Activated CD8-positive, alpha-beta memory T cell treated with anti-CD3 and anti-CD28 coated beads for 1 hour (primary cell): ENCODE measurements at places on chromosomes 7 and 10.

GRCh38 chr7:117405519-117405918 is 21.8 kb downstream of the ASZ1 start:
- DNase-seq: no peak

- DNase-seq: no peak
Observed at GRCh38 chr10:129104266-129105045, 362.6 kb upstream of the MGMT start.

DNA sequence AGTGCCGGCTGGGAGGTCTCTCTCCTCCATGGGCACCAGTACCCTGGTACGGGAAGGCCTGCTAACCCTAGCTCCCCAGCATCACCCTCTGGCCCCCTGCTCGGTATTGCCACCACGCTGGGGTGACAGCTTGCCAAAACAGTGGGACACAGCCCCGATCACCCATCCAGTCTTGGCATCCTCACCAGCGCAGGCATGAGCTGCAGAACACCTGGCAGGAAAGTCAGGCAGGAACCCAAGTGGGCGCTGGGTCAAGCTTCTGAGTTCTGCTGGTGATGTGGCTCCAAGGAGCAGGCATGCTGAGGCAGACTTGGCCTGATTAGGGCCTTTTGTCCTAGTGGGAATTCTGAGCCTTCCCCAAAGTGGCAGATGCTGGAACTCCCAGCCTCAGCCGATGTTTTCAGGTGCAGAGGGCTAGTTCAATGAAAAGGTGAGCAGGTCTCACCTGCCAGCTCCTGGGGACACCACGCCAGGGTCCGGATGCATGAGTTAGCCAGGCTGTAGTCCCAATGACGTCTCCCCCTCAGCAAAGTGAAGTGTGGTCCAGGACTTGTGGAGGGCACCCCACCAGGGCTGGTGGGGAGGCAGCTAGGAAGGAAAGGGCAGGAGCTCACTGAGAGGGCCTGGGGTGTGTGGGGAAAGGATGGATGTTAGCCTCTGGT is 8.5 kb upstream of the ZNF22 start:
- no peak for DNase-seq

- DNase-seq: peak; percentile 86
Observed at GRCh38 chr10:44959247-44960087, at the start of gene RASSF4. RASSF4 (plus strand) TSS chr10:44959802; CDS start chr10:44970203, 10,401 bp downstream.

DNA sequence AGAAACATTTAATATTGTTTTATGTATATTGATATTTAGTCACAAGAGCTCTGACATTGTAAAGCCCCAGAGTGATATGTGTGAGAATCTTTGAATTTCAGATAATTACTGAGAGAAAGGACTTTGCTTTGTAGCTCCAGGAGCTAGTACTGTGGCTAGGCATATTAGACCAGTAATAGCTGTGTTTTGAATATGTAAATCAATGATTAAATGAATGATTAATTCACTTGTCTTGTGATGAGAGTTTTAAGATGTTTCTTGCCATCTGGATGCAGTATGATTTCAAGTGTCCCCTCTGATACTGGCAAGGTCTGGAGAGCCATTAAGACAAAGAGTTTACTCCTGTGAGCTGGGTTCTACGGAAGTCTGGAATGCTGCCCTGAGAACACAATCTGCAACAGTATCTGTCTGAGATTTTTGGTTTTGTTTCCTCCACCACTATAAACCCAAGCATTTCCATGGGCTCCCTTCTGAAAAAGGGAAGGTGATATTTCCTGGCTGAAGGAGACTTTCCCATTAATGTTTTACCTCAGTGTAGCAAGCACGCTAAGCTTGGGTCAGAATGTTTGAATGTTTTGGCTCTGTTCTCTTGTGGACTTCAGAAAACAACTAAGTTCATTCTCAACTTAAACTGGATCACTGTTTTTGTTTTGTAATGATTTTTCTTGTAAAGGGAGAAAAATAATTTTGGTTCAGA is 61.3 kb upstream of the BICC1 start:
- DNase-seq: no peak

DNA sequence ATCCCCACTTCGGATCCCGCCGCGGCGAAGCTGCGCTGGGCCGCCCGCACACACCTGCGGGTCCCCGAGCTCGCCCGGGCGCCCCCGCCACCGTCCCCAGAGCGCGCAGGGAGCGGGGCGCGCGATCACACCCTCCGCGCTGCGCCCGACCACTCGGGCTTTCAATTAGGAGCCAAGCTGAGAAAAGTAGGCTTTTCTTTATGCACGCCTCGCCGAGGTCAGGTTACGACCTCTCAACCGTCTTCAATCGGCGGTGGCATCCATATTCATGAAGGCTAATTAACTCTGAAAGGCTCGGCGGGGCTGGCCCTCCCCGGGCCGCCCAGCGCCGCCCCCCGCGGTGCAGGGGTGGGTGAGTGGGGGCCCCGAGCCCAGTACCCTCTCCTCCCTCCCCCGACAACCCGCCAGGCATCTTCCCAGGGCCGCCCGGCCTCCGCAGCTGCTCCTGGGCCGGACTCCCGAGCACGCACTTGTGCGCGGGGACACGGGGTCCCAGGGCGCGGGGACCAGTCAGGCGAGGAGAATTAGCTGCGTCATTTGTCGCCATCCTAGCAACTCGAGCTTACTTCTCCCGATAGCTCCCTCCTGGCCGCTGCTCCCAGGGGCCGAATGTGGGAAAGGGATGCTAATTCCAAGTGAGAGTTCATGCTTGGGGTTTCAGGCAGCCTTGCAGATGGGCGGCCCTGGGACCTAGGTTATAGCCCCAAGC is 155.5 kb upstream of the LYZL2 start:
- no peak for DNase-seq

GRCh38 chr10:110487411-110488331 is 10.0 kb upstream of the DUSP5 start:
- DNase-seq: no peak

GRCh38 chr7:131839967-131840690 is 283.7 kb upstream of the PODXL start:
- DNase-seq: no peak

DNA sequence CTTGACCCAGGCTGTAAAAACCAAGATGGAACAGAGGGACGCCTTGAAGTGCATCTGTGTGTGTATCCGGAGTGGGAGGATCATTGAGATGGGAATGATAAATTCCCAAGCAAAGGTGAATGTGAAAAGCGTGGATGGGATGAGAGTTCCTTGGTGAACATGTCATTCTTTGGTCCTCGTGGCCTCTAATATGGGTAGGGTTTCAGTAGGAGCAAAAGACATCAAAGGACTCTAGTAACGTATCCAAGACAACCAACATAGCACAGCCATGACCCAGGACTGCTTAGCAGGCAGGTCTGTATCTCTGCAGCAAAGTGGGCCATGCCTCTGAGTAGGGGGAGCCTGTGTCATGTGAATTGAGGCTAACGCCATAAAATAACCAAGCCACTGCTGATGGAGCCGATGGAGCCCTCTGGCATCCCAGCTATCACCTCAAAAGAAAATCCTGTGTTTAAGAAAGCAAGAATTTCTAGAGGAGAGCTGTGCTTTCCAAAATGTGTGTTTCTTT is 98.6 kb downstream of the CCDC3 start:
- no peak for DNase-seq

DNA sequence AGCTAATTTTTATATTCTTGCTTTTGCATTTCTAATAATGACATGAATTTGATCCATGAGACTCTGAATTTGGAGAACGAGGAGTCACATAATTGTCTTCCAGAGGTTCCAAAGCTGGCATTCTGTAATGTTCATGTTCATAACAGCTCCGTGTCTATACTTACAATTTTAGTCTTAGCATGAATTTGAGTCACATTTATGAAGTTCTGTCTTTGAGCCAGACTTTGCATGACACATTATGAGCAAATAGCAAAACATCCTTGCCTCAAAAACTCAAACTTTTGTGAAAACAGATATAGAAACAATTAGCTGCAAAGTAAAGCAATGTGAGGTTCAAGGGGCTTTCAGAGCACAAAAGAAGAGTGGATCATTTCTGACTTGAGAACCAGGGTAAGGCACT is 44.5 kb upstream of the CAV2 start:
- DNase-seq: no peak

- no peak for DNase-seq
Observed at GRCh38 chr7:50594734-50595485, 29.7 kb upstream of the DDC start.

GRCh38 chr7:32416846-32417245 is 73.3 kb downstream of the LSM5 start:
- DNase-seq: no peak

DNA sequence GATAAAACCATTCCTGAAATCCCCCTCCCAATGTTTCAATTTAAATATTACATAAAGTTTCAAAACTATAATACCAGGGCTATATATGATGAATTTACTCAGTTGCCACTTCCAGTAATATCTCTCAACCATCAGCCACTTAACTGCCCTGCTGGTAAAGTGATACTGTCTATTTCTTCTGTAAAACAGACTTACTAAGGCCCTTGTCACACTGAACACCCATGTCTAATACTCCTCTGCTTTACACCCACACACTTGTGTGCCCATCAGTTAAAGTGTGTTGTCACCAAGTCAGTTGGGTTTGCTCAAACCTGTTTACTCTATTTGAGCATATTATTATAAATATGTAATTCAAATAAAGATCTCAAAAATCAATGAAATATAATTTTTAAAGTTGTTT is 29.1 kb upstream of the DMTF1 start:
- no peak for DNase-seq

GRCh38 chr7:128591705-128592104 is 80.4 kb upstream of the GARIN1A start:
- no peak for DNase-seq

- DNase-seq: no peak
Observed at GRCh38 chr7:8627325-8627724, 193.9 kb downstream of the NXPH1 start.

DNA sequence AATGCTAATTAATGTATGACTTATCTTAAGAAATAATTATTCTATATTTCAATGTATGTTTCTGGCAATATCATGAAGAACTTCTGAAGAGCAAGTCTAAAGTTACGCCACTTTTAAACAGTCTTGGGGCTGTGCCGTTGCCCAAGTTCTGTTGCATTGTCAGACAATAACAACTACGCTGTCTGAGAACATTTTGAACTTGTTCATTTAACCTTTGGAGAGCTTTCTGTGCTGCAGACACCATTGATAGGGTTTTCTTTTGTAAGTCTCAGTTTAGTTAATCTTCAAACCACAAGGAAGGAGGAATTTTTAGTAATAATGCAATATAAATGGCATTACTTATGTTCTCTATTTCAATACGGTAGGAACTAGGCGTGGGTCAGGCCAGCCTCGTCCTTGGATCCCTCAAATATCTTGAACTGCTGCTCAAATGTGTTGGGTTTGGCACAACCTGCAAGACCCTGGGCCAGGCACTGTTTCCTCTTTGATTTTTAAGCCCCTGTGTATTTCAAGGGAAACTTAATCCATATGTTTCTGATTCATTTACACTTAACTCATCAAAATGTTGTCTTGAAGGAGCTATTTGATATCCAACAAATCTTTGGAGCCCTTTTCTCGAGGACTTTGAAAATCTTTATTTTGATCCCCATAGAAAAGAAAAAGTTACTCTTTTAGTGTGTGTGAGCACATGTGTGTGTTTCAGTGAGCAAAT is 215.5 kb downstream of the INHBA start:
- no peak for DNase-seq

- DNase-seq: no peak
Observed at GRCh38 chr10:92541583-92541982, 32.3 kb downstream of the IDE start.

GRCh38 chr10:6796231-6796630 is 216.2 kb upstream of the PRKCQ start:
- no peak for DNase-seq

GRCh38 chr7:11450281-11450680 is 381.7 kb downstream of the THSD7A start:
- DNase-seq: no peak

- DNase-seq: no peak
Observed at GRCh38 chr7:50542132-50542531, 23.1 kb downstream of the DDC start.

DNA sequence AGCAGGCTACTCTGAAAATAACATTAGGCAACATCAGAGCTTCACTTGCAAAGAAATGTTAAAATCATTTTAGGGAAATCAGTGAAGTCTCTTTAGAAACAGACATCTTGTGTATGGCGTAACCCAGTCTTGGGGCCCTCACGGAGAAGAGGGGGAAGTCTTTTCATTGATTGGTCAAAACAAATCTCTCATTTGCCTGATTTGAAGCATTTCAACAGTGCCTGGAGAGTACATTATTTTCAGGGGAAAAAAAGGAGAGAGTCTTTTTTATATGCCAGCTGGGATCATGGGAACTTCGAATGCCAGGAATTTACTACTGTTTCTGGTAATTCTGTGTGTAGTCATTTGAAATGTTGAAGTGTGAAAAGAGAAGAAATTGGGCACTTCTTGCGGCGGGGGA is 471.4 kb downstream of the PLXDC2 start:
- no peak for DNase-seq

- DNase-seq: no peak
Observed at GRCh38 chr7:132291481-132291880, 284.8 kb downstream of the PLXNA4 start.

DNA sequence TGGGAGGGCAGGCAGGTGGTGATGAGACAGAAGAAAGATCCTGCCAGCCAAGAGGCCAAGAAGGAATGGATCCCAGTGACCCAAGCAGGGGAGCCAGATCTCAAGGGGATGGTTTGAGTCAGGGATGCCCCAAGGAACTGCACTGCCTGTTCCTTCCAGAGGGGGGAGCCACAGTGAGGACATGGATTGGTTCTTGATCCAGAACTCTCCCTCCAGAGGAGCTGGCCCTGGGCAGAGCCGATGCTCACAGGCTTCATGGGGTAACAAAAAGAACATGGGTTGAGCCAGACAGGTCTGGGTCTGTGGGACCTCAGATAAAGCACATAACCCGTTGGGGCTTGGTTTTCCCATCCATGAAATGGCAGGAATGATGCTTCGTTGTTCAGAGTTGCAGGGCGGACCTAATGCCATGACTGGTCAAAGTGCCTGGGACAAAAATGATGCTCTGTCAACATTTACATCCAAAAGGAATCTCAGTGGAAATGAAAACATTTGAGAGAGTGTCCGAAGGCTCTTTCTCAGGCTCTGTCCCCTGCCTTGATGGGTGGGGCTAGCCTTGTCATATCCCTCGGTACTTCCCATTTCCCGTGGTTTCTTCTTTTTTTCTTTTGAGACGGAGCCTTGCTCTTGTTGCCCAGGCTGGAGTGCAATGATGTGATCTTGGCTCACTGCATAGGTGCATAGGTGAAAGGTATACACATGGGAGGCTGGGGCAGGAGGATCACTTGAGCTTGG is 4.7 kb upstream of the DENND2A start:
- no peak for DNase-seq

DNA sequence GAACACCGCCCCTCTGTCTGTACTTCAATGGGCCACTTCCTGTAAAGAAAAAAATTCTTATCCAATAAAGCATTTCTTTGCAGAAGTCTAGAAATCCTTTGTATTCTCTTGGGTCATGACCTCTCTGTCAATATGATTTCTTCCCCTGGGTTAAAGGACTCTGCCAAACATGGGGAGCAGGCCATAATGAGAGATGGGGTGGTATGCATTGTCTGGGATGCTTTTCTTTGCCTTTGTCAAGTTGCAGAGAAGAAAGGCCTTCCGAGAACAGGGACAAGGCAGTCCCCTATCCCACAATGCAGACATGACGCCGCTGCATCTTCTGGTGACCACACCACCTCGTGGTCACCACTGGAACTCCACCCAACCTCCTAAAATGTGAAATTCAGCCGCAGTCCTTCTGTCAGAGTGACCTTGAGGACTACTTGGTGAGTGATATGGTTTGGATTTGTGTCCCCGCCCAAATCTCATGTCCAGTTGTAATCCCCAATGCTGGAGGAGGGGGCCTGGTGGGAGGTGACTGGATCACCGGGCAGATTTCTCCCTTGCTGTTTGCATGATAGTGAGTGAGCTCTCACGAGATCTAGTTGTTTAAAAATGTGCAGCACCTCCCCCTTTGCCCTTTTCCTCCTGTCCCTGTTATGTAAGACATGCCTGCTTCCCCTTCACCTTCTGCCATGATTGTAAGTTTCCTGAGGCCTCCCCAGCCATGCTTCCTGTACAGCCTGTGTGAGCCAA is 15.2 kb upstream of the FRMPD2 start:
- no peak for DNase-seq
